ENCODE measurements at places on chromosomes 7 and 10.

DNA sequence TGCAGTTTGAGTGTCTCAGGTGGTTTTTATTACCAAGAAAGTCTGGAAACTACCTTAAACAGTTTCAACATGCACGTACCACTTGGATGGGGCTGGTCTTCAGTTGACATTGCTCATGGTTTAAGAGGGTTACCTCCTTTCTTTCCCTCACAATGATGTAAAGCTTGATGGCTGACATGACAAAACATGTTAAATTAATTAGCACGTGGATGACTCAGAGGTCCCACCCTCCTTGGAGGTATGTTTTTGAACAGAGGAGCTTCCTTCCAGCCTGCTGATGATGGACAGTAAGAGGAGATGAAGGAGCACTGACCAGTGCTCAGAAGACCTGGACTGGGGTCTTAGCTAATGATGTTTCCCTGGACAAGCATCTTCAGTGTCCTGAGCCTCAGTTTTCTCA, 322.3 kb upstream of the PODXL start:
- no peak for DNase-seq

GRCh38 chr7:85033263-85033662, 153.6 kb downstream of the SEMA3D start:
- DNase-seq: no peak

DNA sequence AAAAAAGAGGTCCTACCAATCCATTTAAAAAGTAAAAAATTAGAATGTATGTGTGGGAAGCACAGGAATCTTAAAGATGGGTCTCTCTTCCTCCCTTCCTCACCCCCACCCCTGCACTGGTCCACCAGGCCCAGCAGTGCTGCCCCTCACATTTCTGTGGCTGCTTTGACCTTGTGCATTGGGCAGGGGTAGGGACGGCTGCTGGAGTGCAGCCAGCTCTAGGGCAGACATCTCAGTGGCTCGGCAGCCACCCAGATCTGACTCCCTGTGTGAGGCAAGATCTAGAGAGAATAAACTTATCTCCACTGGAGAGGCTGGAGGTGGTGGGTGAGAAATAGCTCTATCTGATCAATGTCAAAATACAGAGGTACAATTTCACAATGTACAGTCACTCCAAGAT, 6.7 kb downstream of the FAM180A start:
- no peak for DNase-seq

- no peak for DNase-seq
Measured at GRCh38 chr7:38679419-38679818, 48.2 kb upstream of the AMPH start.

DNA sequence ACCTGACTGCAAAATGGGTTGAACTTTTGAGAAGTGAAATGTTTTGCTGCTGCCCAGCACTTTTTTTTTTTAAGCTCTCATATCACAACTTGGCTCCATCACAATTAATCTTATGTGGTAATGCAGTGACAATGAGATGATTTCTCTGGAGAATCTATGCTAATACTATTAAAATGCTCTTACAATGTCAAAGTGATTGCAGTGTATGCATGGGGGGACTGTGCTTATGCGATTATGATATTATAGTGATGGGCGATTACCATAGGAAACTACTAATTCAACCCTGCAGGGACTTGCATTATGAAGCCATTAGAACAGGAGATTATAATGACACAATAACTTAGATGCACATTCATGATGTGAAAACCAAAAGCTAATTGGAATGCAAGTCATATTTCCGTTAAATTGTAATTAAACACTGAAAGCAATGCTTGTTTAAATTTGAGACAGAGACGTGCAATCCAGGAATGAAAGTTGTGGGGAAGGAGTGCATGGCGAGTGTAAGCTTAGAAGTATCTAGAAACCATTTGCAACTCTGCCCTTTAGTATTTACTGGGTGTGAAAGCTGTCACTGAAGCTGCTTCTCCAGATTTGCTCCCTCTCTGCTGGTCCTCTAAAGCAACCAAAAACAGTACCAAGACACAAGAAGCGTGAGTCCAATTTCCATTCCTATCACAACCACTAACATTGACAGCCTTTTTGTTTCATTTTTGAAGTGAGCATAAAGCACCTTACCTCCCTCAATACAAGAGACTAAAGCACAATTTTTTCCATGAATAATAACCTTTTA, 21.6 kb downstream of the PTER start:
- DNase-seq: no peak

DNA sequence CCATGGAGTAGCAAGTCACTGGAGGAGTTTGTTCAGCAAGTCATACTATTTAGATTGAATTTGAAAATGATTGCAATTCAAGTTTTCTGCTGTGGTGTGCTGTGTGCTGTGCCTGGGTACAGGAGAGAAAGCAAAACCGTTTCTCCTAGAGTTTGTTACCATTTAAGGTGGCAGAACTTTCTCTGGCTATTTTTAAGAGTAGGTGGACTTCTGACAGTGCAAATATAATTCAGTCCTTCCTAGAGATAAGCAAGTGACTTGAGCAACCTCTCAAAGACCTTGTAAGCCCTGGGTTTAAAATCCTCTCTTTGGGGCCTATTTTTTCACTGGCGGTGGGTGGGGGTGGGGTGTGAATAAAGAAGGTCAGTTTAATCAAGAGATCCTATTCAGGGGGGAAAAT, 42.9 kb upstream of the FGL2 start:
- no peak for DNase-seq

DNA sequence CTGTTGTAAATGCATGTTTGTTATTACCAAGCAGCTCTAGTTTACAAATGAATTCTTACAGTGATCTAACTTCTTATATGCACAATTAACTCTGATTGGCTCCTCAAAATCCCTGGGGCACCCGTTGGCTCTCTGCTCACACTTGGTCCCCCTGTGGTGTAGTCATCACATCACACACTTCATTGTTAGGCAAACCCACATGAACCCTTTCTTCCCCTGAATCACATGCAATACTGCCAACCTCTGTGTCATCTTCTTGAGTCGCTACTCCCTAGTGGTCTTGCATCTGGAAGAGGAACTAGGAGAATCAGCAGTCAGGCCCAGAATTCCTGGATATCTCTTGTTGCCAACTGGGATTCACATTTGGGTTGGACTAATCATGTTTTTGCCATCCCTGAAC, 73.1 kb downstream of the CD36 start:
- DNase-seq: no peak

DNA sequence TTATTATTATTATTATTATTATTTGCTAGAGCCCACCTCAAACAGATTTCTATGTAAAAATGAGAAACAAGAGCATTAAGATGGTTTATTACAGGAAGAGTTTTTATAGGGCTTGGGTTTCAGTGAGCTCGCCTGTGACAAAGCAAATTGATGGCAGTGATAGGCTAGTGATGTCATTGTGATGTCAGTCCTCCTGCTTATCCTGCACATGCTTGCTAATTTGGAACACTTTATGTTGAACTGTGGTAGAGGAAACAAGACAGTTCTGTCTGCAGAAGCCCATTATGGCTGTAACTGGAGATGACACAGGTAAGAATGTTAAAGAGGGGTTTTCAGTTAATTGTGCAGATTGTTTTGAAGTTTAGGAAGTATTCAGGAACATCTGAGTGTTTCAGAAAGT, 68.3 kb downstream of the CREM start:
- peak; percentile 13 for DNase-seq

DNA sequence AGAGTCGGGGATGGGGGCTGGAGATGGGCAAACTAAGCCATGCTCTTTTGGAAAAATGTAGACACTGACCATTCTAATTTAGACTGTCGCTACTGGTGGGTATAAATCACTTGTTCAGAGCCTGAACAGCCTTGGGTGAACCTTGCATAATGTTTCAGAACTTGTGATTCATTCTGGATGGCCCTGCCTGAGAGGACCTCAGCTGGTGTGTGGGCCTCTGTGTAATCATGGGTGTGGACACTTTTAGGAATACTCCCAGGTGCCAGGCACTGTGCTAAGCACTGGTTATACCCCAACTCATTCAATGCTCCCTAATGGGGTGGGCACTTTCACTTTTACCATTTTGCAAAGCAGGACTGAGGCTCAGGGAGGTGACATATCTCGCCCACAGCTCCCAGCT, 26.8 kb upstream of the TM9SF3 start:
- no peak for DNase-seq

- no peak for DNase-seq
Measured at GRCh38 chr7:145520284-145520683, 596.3 kb upstream of the CNTNAP2 start.

DNA sequence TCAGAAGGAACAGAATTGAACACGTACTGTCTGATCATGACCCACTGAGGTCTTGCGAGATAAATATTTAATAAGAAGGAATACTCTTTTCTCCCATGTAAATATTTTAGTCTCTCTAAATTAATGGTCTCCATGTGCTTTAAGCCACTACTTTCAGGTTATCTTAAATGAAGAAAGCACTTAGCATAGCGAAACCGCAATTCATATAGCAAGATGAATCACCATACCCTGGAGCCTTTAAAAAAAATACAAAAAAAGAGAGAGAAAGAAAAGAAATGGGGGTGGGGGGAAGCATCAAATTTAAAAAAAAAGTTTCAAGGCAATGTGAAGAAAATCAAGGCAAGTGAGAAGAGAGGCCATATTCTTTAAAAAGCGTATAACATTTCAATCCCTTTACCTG, 82.5 kb downstream of the CTTNBP2 start:
- no peak for DNase-seq

DNA sequence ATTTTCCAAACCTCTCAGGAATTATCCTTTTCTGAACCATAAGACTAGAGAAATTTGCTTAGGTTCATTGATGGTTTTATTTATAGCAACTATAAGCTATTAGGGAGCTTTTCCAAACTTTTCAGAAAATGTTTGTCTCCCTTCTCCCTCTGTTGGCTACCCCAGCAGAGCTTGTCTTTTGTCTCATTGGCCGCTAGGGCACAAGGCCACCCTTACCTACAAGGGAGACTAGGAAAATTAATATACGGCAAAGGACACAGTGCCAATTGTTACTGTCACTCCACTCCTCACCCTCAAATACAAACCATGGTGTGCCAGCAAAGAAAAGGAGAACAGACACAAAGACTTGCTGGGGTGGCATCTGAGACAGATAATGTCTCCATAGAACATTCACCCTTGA, 471.4 kb downstream of the XPNPEP1 start:
- no peak for DNase-seq

- no peak for DNase-seq
Measured at GRCh38 chr10:96585736-96586418, 935 bp downstream of the TM9SF3 start.

GRCh38 chr7:90666186-90666585, 70.1 kb downstream of the CDK14 start:
- no peak for DNase-seq

- peak; percentile 11 for DNase-seq
Measured at GRCh38 chr7:20310963-20311742, 19.5 kb upstream of the ITGB8 start.

Measured in GF-D8 (cell line).